Lower leg skin (tissue), 4 donors: ENCODE measurements at places on chromosomes 11 and 22.

GRCh38 chr11:116232364-116232828 is 540.4 kb downstream of the BUD13 start:
- no peak for DNase-seq

DNA sequence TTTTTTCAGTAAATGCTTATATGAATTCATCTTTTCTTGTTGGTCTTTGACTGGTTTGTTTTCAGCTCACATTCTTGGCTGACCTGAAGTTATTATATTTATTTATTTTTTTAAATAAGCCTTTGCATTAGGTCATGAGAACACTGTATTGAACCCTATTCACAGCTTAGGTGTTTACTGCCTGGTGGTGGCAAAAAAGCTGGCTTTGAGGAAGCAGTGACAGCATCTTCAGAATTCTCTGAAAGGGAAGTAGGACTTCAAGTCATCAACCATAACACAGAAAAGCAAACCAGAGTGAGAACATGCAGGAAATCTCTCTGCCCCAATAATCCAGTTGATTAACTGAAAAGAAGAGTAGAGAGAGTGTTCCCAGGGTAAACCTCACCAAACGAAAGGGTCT is 30.3 kb upstream of the MMP13 start:
- no peak for DNase-seq

GRCh38 chr11:111305876-111306275 is 7.5 kb downstream of the POU2AF3 start:
- no peak for DNase-seq

DNA sequence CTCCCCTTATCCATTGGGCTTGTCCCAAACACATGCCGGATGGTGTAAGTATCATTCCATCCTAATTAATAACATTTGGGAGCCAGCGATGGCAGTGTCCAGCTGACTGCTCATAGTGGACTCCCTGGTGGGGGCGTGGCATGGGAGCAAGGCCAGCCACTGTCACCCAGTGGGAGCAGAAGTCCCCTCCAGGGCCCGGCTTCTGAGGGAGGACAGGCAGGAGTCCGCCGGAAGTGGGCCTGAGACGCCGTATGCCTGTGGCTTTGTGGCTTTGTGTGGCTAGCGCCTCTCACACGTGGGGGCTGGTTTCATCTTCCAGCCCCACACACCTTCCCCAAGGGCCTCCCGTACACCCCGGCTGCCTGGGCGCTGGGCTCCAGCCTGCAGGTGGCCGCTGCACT is 124.5 kb downstream of the KCNQ1 start:
- DNase-seq, result no peak

GRCh38 chr22:26990503-26991189 is 333.3 kb downstream of the MIAT start:
- DNase-seq, result no peak

GRCh38 chr22:19097518-19097917 is 24.7 kb downstream of the DGCR2 start:
- DNase-seq, result no peak

DNA sequence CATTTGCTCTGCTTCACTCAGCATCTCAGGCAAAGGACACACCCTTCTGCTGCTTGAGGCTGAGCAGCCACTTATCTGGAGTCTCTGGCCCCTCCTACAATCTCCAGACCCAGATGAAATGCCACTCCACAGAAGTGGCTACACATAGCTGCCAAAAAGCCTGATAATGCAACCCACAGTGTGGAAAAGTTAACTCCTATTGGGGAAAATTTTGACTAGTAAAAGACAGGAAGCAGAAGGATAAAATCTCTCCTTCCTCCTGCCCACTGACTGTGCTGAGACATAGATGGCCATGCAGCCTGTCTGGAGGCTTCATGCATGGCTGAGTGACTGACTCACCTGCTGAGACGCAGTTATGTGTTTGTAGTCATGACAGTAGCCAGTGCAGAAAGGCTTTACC is 92.3 kb upstream of the TEAD1 start:
- no peak for DNase-seq

GRCh38 chr11:124762105-124762623 is at the start of gene ESAM:
Gene ESAM, minus strand, starts transcription at chr11:124762290. Its CDS starts 136 bp downstream, at chr11:124762154.
- no peak for DNase-seq

- no peak for DNase-seq
Observed at GRCh38 chr11:117705866-117706265, 91.2 kb downstream of the DSCAML1 start.

DNA sequence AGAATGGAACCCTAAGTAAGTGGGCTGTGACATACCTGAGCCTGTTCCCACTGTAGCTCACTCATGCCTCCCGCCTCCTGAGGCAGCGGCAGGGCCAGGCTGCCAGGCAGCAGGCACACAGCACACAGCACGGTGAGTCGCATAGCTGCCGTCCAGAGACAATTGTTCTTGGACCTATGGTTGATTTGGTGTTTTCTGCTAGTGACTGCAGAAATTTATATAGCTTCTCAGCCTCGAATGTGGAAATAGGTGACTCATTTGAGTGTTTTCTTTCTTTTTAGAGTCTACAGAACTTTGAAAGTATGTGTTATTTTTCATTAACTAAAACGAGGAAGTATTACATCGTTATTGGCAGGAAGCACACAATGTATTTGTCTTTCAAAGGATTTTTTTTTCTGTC is at the start of gene MMP7:
TSS of gene MMP7 (minus strand) at position 190 of the 400 bp plus-strand sequence. CDS start at position 143, 47 bp downstream.
- DNase-seq, result no peak

DNA sequence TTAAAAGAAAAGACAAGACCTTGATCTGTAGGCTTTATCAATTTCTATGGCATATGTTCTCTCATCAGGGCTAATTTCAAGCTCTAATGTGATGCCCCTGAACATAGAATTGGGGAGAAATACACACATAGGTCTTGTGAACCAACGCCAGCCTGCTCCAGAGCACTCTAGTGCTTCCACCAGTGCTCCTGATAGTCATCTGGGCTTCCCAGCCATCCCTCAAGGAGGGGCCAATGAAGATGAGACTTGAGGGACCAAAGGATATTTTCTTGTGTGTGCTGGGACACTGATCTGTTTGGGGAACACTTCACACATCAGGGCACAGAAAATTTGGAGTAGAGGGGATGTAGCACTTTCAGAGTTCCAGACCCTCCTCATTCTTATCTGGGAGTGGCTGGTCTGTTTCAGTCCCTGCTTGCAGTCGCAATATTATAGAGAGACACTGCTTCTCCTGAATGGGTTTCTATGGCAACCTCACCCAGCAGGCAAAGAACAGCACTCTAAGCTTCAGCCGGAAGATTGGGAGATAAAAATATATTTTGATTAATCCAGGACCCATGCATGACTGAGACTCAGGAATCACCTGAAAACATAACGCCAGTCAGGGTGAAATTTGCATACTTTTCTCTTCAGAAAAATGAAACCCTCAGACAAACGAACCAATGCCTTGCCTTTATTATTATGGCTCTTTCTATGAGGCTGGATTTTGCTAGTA is 28.4 kb upstream of the SCN3B start:
- no peak for DNase-seq

GRCh38 chr11:69617220-69617619 is 23.7 kb upstream of the CCND1 start:
- no peak for DNase-seq

GRCh38 chr11:130644187-130644586 is 195.7 kb downstream of the ADAMTS15 start:
- no peak for DNase-seq
